ENCODE measurements at places on chromosomes 16 and 17.

DNA sequence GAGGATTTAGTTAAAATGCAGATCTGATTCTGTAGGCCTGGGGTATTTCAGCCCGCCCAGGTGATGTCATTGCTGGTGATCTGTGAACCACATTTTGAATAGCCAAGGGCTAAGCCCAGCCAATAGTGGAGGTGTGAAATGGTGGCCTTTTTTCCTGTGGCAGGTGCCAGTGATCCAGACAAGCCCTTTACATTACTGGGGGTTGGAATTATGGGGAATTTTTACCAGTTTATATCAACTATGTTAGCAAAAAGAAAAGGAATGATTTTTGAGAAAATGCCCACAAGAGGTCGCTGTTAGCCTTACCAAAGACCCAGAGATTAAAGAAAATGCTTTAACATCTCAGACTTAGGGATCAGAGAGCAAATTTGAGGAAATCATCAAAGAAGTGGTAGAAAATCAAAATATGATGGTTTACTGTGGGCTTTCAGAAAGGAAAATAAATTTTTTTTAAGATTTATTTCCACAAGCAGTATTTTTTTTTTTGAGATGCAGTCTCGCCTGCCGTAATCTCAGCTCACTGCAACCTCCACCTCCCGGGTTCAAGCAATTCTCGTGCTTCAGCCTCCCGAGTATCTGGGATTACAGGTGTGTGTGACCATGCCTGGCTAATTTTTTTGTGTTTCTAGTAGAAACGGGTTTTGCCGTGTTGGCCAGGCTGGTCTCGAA lies 3.9 kb downstream of the VPS35L start:
- DNase-seq, result peak; percentile 63

- DNase-seq, result no peak
Measured at GRCh38 chr17:67679225-67679624, 38.5 kb upstream of the NOL11 start.

GRCh38 chr17:72363089-72363610 lies 242.3 kb downstream of the SOX9 start:
- DNase-seq, result no peak

DNA sequence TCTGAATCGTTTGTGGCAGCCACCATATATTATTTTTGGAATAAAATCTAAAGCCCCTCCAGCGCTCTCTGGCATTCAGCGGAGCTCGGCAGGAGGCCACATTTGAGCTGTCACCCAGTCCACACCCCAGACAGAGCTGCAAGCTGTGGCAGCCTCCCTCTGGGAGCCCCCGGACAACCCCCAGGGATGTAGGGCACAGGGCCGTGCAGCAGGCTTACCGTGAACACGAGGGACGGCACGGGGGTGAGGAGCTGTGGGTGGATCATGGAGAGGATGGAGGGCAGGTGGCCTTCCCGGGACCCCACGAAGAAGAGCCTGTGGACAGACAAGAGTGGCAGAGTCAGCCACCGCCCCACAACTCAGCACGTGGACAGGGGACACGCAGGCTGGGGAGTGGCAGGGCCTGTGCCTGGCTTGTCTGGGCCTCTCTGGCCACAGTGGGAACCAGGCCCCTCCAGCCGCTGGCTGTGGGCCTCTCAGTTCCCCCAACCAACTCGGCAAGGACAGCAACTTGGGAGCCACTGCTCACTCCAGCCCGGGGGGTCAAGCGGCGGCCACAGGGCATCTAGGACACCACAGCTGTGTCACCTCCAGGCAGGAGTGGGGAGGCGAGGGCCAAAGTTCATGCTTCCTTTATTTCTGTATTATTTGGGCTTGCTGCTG lies 31.5 kb downstream of the SLC7A5 start:
- DNase-seq, result no peak

DNA sequence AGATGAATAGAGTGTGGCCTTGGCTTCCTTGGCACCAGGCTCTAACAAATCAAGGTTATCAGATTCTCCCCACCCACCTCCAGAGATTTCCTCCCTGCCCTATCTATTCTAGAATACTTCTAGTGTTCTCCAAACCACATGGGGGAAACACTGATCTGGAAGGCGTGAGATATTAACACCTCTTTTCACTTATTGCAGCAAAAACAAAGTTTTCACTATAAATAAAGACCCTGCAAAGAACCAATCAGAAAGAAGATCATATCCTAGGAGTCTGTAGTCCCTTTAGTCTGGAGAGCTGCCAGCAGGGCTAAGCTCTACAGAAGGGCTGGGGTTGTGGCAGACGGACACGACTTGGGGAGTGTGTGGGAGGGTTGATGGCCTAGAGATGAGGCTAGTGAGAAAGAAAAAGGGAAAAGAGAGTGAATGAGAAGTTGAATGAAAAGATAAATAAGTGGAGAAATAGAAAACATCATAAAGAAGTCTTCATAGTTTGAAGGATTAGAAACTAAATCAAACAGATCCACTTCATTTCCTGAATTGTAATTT lies 8.6 kb upstream of the SKAP1 start:
- DNase-seq, result peak; percentile 76

All from OCI-M1 (cell line).